Myocyte (in vitro differentiated cells): ENCODE measurements at places on chromosomes 3 and 15.
A peak's percentile ranks its signal among the peaks of the same experiment; 100 is the strongest.

GRCh38 chr3:107681396-107681795 is 158.6 kb downstream of the BBX start:
- no peak for DNase-seq

DNA sequence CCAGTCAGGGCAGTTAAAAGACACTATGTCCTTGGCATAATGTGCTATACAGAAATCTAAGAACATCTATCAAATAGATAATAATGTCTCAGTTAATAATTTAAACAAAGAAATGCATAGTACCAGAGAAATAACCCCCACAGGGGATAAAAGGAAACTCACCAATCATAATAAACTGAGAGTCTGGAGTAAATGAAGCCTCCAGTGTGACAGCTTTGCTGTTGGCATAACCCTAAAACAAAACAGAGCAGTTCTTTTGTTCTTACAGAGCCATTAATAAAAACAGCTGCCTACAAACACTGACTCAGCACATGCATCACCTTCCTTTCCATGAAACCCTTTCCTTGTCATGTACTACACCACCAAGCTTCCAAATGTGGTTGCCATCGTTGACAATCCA is 13.5 kb downstream of the PPM1M start:
- DNase-seq, result peak; percentile 58

DNA sequence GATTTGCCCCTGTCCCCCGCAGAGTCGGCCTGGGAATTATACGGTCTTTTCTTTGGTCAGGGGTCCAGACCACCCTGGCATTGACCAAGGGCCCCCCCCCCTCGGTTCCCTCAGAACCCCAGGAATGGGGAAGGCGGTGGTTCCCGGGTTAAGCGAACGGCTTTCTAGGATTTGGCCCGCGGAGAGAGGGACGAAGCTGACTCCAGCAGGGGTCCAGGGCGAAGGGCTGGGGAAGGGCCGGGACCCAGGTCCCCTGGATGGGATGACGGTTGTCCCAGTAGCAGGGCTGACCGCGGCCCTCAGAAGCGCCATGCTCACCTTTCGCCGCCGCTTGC is 274 bp downstream of the RRP9 start:
- no peak for DNase-seq

DNA sequence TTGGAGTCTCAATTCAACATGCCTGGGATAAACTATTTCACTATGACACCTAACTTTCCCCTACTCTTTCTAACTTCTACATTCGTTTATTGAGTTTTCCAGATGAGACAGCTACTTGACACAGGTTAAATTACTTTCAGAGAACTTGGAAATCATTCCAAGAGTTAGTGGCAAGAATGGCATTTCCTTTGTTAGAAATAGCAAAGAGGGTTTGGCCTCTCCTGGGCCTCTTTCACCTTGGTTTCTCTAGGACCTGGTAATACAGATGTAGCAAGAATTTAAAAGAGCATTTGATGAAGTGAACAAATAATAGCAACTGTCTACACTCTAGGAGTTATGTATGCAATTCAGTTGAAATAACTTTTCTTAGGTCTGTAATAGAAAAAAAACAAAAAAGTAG is 748.9 kb downstream of the MECOM start:
- DNase-seq, result no peak

DNA sequence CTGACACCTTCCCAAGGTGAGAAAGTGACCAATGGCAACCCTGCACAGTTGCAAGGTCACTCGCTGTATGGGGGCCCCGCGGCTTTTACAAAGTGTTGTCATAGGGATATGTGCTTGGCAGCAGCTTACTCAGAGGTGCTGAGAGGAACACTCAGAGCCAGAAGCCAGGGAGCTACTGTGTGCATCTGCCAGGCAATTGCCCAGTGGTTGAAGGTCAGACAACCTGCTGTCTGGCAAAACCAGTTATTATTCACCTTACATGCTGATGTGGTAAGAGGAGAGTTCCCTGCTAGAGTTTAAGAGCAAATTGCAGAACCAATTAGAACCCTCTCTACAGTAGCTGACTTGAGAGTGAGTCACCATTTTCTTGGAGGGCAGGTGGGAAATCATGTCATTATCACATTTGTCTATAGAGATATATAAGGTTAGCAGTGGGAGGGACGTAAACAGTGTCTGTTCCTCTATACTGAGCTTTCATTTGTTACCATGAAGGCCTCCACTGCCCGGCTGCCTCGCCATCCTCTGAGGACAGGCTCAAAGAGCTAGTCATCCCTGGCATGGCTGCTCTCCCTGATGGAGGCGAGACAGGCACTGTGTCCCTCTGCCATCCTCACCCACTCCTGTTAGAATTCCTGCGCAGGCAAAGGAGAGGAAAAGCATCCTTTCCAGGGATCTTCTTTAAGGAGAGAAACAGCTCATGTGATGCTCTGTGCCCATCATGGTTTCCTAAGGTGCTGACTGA is 274.4 kb downstream of the PLCL2 start:
- no peak for DNase-seq

GRCh38 chr3:37770938-37771918 is 90.5 kb upstream of the CTDSPL start:
- peak; percentile 46 for DNase-seq

GRCh38 chr3:33067484-33067883 is 29.5 kb downstream of the GLB1 start:
- DNase-seq, result no peak

DNA sequence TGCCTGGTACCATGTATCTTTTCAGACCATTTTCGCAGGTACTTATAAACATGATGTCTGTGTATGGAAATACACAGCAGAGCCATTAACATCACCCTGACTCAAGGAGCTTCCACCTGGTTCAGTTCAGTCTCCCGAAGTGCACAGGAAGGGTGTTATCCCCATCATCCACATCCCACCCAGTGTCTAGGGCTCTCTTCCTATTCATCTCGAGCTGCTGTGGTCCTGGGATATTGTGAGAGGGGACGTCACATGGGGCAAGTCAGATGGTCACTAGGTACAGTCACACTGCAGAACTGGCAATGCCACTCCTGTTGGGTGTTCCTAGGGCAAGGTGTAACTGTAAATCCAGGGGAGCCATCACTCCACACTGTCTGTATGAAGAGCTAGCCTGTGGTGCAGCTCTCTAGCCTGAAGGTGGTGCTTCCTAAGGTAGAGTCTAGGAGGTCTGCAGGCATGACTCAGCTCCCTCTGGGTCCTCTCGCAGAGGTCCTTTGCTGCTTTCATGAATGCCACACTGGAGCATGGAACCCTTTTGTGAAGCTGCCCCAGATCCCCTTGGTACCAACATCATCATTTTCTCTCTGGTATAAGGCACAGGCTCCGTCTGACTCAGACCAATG is 13.9 kb downstream of the ISLR2 start:
- no peak for DNase-seq

- peak; percentile 40 for DNase-seq
These were observed 581 bp downstream of the IP6K1 start for GRCh38 chr3:49785565-49786356.

DNA sequence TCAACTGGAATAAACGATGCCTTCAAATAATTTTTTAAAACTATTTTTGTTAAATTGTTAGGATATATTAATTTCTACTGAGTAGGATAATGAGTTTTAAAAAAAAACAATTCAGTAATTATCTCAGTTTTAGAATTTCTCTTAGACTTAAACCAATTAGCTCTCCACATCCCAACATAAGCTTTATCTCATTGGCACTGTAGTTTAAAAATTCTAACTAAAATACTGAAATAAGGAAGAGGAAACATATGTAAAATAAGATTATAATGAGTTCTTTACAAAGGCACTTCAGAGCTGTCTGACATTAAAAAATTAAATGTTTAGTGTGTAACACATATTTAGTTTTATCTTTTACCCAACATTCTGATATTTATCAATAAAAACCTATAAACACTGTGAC is 558.3 kb downstream of the NAALADL2 start:
- no peak for DNase-seq

DNA sequence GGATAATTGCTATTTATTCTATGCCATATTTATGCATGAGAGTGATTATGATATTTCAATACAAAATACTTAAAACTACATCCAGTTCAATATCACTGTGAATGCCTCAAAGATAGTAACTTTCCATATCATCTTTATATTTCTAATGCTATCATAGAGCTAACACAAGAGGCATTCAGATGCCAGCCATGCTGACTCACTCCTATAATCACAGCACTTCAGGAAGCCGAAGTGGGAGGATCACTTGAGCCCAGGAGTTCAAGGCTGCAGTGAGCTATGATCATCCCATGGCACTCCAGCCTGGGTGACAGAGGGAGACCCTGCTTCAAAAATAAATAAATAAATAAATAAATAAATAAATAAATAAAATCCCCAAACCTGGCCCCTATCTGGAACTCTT is 498.7 kb downstream of the EPHA3 start:
- DNase-seq, result no peak

- no peak for DNase-seq
These were observed 159.3 kb upstream of the TLE3 start for GRCh38 chr15:70257047-70257446.

- no peak for DNase-seq
These were observed 1.2 kb downstream of the BTLA start for GRCh38 chr3:112497897-112498548.

DNA sequence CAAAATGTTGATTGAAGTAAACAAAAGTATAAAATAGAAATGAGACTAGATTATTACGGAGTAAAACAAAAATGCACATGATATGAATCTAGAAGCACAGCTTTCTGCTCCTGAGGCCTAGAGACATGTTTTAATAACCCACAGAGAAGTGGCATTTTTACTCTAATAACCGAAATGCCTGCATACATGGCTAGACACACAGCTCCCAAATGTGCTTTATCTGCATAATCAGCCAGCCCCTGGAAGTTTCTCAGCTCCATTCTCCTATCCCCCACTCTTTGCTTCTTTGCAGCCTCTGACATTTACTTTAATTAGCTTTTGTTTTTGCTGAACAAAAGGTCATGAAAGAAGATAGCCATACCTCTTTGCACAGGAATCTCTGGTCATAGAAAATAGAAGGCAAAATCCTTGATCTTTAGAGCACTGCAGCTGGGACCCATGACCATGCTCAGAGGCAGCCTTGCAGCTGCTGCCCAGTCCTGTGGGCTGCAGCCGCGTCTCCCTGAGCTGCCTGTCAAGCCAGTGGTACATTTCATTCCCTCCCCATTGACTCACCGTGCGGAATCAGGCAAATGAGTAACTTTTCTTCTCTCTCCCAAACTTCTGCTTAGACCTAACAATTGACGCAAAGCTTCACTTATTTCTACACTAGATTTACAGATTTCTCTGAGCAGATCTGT is at the start of gene VEPH1:
TSS of gene VEPH1 (minus strand) at position 501 of the 680 bp plus-strand sequence. CDS start 8,067 bp downstream, outside the sequence.
- peak; percentile 92 for DNase-seq

GRCh38 chr3:32237670-32238452 is 619 bp upstream of the CMTM8 start:
- DNase-seq, result no peak

DNA sequence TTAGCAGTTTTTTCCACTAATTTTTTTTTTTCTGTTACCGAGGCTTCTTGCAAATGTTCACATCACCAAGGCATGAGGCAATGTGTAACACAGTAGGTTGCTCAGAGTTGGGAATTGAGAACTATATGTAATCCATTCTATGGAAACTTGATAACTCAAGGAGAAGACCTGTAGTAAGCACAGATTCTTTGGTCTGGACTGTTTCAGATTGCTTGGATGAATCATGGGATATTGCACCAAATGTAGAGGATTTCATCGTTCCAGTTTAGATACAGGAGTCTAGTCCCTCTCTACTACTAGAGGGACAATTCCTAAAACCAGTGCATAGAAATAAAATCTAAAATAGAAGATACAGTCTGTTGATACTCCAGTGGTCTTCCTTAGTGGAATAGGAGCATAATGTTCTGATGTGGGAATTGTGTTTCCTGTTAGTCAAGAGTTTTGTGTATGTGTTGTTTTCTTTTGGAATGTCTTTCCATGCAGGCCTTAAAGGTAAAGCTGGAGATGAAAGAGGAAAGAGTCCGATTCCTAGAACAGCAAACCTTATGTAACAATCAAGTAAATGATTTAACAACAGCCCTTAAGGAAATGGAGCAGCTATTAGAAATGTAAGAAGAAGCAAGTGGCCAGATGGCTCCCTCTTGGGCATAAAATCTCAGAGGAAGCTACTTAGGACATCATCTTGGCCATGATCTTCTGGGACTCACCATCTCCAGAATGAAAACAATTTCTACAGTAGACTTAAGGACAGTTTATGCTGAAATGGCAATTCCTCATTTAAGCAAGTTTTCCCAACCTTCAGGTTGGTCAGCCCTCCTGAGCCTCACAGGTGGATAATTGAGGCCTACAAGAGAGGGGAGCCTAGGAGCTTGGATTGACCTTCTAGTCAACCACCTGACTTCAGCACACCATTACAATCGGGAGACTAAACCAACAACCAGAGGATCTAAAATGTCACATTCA is 10.7 kb downstream of the KNSTRN start:
- DNase-seq, result no peak

DNA sequence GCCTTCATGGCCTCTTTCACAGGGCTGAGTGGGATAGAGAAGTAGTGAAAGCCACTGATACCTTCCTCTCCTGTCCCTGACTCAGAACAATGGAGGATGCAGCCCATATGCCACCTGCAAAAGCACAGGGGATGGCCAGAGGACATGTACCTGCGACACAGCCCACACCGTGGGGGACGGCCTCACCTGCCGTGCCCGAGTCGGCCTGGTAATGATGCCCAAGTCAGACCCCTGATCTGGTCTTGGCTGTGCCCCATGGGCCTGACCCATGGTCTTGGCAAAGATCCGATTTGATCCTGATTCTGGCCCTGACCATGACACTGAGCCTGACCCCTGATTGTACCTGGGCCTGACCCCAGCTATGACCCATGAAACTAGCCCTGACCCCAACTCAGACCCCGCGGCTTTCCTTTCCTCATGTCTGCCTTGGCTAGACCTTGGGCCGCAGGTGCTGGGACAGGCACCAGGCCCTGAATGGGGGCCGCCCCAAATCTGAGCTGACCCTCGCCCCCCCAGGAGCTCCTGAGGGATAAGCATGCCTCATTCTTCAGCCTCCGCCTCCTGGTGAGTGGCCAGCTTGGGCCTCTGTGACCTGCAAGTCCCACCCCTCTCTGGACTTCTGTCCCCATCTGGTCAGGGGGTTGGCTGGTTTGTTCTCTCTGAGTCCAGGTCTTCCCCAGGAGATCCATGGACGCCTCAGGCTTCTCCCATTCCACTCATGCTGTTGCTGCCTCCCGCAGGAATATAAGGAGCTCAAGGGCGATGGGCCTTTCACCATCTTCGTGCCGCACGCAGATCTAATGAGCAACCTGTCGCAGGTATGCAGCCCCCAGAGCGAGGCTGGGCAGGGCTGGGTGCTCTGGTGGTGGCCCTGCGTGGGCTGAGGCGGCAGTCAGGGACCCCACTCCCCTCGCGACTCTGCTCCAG is 15.6 kb downstream of the NT5DC2 start:
- no peak for DNase-seq
